ENCODE measurements at places on chromosomes 2 and 18. TPM values are rescaled to one million over a fixed set of nuclear protein-coding genes. Genes with fewer than 3 reads are reported as not detected.

SDC1 gene
- polyA plus RNA-seq = 0.23 TPM

NDC80 gene
- polyA plus RNA-seq = 1.7 TPM

- no peak for DNase-seq
Measured at GRCh38 chr18:12507007-12507406, 99.3 kb downstream of the PRELID3A start.

DNA sequence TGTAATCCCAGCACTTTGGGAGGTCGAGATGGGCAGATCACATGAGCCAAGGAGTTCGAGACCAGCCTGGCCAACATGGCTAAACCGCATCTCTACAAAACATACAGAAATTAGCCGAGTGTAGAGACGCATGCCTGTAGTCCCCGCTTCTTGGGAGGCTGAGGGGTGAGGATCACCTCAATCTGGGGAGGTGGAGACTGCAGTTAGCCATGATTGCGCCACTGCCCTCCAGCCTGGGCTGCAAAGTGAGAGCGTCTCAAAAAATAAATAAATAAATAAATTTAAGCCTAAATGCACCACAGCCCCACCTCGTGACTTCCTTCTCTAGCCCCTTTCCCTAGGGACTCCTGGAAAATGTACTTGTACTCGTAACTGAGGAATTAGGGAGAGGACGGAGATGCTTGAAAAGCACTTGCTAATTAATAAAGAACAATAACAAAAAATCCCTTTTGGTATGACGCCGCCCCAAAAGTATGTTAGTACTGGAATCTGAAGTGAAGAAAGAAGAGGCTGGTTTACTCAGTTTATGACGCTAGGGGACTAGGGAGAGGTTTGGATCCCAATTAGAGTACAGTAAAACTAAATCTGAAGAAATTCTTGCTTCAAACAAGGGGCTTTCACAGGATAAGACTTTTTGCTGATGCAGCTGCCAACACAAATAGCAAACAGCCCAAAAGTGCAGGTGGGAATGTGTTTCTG lies 887 bp upstream of the ZNF396 start:
- DNase-seq = no peak

- DNase-seq = no peak
Measured at GRCh38 chr2:185954389-185954788, 215.8 kb downstream of the FSIP2 start.

- no peak for DNase-seq
Measured at GRCh38 chr2:39805936-39806608, 27.0 kb upstream of the THUMPD2 start.

- no peak for DNase-seq
Measured at GRCh38 chr2:86308356-86308755, 29.1 kb downstream of the REEP1 start.
